ENCODE measurements at places on chromosomes 6 and 20.
A peak's percentile ranks its signal among the peaks of the same experiment; 100 is the strongest.

GRCh38 chr20:14604143-14604542 lies 266.7 kb upstream of the FLRT3 start:
- no peaks in the 10 kb centered on the region for H3K36me3 ChIP-seq
- DNase-seq = no peak
- H3K4me1 ChIP-seq = no peaks in the 10 kb centered on the region
- H3K27ac ChIP-seq = no peak overlapping the region
- H3K27me3 ChIP-seq = no peaks in the 10 kb centered on the region

- no peak overlapping the region for H3K27ac ChIP-seq
- H3K4me3 ChIP-seq = no peak overlapping the region
- DNase-seq = no peak
- no peaks in the 10 kb centered on the region for H3K27me3 ChIP-seq
Observed at GRCh38 chr20:31831211-31831610, 12.1 kb downstream of the MYLK2 start.

- no peak for DNase-seq
- no peaks in the 10 kb centered on the region for H3K27me3 ChIP-seq
- H3K4me1 ChIP-seq = peaks cover 4% of the 10 kb centered on the region
- H3K4me3 ChIP-seq = no peak overlapping the region
- H3K36me3 ChIP-seq = no peaks in the 10 kb centered on the region
Observed at GRCh38 chr6:107704347-107705013, 119.6 kb downstream of the SCML4 start.

DNA sequence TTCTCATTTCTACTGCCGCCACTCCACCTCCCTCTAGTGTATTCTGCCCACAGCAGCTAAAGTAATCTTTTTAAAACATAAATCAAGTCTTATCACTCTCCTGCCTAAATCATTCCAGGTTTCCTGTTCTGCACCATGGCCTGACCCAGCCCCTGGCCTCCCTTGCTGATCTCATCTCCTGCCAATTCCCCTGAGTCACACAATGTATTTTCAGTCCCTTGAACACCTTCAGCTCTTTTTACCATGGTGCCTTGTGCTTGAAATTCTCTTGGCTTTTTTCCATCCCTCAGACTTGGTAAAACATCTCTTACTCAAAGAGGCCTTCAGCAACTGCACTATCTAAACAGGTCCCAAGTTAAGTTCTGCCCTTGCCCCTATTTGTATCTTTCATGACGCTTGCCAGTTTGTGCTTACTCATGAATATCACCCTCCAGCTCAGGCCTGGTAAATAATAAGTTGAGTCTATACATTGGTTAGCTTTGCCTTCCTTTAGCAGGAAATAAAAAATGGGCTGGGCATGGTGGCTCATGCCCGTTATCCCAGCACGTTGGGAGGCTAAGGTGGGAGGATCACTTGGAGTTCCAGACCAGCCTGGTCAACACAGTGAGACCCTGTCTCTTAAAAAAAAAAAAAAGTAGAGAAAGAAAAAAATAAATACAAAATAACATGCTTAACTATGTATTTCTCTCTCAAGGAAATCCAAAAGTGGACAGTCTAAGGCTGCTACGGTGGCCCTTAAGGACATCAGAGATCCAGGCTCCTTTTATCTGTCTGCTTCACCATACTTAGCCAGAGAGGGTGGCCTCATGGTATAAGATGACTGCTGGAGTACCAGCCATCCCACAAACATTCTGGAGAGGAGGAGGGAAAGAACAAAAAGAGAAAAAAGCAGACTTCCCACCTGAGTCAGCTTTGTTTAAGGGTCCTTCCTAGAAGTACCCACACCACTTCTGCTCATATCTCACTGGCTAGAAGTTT lies 62.2 kb downstream of the ARFGEF2 start:
- H3K4me3 ChIP-seq = no peak overlapping the region
- no peaks in the 10 kb centered on the region for H3K4me1 ChIP-seq
- peaks cover 73% of the 10 kb centered on the region for H3K36me3 ChIP-seq
- H3K27ac ChIP-seq = no peak overlapping the region
- no peak for DNase-seq

DNA sequence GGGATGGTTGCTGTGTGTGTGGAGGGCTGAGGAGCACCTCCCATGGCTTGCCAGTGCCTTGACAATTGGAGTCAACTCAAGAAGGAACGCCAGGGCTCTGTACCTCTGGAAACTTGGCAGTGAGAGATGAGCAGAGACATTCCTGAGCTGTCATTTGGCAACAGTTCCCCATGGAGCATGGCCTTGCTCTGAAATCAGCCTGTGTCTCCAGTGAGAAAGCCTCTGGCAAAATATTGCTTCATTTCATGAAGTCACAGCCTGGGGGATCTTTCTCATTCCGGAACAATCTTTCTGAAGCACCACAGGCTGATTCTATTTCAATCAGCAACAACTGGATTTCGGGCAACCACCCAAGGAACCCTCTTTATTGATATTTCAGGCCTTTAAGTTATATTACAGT lies 52.2 kb upstream of the FNDC1 start:
- H3K4me3 ChIP-seq = no peak overlapping the region
- no peaks in the 10 kb centered on the region for H3K36me3 ChIP-seq
- no peaks in the 10 kb centered on the region for H3K27me3 ChIP-seq
- peak overlapping the region; percentile 45 for H3K27ac ChIP-seq
- peak; percentile 65 for DNase-seq
- peaks cover 21% of the 10 kb centered on the region for H3K4me1 ChIP-seq

DNA sequence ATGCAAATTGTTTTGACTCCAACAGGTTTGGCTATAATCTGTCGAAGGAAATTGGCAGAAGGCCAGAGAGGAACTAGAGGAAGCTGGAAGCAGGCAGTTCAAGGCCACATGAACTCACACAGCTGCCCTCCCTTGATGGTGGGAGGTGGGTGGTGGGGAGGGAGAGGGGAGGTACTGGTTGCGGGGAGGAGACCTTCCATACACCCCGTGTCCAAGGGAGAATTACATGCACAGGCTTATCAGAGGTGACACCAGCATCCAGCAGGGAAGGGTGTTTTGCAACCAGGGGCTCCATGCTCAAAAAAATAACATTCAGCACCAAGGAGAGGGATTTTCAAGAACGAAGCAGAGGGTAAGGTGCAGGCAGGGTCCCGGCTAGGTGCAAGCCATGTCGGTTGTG lies 9.1 kb downstream of the PRND start:
- H3K4me1 ChIP-seq = peaks cover 8% of the 10 kb centered on the region
- no peaks in the 10 kb centered on the region for H3K36me3 ChIP-seq
- no peak for DNase-seq
- H3K27me3 ChIP-seq = peaks cover 3% of the 10 kb centered on the region
- H3K27ac ChIP-seq = no peak overlapping the region

All from suprapubic skin (tissue), 4 donors.